ENCODE measurements at places on chromosomes 5 and 9. TPM values are rescaled to one million over a fixed set of nuclear protein-coding genes. Genes with fewer than 3 reads are reported as not detected.
A peak's percentile ranks its signal among the peaks of the same experiment; 100 is the strongest.

- DNase-seq = no peak
Observed at GRCh38 chr5:135484674-135485086, 32.5 kb upstream of the TIFAB start.

DNA sequence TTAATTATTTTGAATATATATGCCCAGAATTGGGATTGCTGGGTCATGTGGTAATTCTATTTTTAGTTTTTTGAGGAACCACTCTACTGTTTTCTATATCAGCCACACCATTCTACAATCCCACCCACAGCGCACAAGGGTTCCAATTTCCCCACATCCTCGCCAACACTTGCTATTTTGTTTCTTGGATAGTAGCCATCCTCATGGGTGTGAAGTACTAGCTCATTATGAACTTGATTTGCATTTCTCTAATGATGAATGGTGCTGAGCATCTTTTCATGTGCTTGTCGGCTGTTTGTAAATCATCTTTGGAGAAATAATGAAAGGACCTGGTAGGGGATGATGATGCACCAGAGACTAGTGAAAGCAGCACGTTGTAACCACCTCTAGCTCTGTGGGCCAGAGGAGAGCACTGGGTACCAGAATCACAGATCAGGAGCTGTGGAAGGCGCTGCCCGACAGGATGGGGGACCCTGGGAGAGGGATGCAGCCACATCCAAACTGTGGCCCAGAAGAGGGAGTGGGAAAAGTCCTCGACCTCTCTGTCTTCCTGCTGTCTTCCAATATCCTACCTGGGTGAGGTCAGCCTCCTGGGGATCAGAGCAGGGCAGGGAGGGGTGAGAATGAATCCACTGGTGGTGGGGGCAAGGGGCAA is 155.4 kb downstream of the RGS3 start:
- no peak for DNase-seq

NCS1 gene
- total RNA-seq = 69.6 TPM

CCNI2 gene
- total RNA-seq = not detected

DNA sequence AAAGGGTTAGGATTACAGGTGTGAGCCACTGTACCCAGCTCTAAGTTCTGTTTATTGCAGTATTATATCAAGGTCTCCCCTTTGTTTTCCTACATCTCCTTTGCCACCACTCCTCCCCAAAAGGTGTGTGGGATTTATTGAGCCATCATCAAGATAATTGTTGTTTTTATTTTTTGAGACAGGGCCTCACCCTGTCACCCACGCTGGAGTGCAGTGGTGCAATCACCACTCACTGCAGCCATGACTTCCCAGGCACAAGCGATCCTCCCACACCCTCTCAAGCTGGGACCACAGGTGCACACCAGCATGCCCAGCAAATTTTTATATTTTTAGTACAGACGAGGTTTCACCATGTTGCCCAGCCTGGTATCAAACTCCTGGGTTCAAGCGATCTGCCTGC is 24.6 kb downstream of the SLC31A1 start:
- no peak for DNase-seq

DNA sequence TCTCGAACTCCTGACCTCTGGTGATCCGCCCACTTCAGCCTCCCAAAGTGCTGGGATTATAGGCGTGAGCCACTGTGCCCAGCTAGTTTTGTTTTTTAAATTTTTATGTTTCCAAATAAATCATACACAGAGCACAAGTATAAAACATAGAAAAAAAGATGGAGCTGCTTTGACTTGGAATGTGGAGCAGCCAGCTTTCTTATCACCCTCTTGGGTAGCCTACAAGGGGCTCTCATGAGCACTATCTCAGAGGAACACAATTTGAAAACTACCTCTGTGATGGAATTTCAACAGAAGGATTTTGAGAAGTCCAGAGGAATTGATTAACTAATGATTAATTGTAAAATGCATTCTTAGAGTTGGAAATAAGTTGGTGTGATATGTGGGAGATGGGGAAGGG is 45.9 kb downstream of the NSD1 start:
- no peak for DNase-seq

FYB1 gene
- total RNA-seq = not detected

DNA sequence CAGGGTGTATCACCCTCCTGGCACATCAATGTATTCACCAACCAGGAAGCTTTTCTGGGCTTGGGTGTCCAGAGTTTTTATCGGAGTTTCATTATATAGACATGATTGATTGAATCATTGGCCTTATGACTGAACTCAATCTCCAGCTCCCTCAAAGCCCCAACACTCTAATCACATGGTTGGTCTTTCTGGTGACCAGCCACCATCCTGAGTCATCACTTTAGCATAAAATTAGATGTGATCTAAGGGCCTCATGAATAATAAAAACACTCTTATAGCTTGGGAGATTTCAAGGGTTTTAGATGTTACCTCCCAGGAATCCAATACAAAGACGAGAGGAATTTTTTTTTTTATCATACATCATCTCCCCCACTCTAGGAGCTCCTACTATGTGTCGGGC is 7.7 kb upstream of the PBX3 start:
- no peak for DNase-seq

- no peak for DNase-seq
Observed at GRCh38 chr5:133453831-133454230, 158.5 kb downstream of the FSTL4 start.

DNA sequence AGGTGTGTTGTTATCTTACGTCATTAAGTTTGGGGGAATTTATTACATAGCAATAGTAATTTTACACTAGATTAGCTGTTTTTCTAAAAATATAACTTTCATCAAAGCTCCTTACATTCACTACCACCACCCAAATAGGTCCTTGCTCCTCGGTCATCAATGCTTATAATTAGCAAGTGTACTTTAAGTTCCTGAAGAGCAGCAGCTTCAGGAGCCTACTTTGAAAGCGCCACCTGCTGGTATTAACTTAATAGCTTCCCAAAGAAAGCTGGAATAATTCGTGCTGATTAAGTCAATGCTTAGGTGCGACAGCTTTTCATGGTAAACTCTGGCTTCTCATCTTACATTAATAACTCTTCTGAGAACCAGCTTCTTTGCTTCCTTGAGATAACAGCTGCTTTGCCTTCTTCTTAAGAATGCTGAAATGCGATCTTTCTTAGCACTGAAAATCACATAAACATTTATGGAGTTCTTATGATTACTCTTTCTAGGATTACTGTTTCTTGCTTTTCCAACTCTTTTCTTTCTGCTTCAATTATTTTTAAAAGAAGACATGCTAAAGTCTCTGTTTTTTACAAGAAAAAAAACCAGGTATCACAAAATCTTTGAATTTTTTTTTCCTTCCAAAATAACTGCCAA is 10.0 kb upstream of the C5 start:
- DNase-seq = peak; percentile 20

- no peak for DNase-seq
Observed at GRCh38 chr9:121394292-121394691, 24.2 kb upstream of the STOM start.

- DNase-seq = no peak
Observed at GRCh38 chr9:136120438-136120844, 1.8 kb upstream of the TMEM250 start.

DNA sequence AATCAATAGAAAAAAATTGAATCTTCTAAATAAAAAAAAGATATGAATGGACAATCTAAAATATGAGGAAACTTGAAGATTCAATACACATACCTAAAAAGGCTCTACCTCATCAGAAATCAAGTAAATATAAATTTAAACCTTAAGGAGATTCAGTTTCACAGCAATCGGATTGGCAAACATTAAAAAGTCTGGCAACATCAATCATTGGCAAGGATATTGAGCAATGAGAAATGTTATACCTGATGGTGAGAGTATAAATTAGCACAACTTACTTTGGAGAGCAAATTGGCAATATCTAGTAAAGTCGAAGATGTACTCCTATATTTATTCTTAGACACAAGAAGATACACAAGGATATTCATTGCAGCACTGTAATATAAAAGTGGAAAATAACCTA is 274.3 kb upstream of the EFNA5 start:
- no peak for DNase-seq

DNA sequence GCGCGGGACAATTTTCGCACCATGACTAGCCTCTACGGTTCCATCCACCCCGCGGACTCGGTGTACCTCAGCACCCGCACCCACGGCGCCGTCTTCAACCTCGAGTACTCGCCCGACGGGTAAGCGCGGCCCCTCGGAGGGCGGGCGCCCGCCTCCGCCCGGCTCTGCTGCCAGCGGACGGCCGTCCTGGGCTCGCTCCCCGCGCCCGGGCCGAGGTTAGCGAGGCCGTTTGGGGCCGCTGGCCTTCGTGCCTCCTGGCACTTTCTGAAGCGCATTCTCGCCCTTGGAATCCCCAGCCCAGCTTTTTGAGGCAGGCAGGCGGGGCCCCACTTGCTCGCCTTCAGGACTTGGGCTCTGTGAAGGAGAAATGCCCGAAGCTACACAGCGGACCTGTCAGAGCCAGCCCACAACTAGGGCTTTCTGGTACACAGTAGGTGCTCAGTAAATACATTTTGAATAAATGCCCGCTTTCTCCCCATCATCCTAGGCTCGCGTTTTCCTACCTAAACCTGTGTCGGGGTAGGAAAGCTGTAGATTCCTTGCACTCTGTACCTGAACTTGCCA is 772 bp downstream of the DCAF10 start:
- DNase-seq = no peak

SLCO4C1 gene
- total RNA-seq = 4.1 TPM

IL7R gene
- total RNA-seq = not detected

DNA sequence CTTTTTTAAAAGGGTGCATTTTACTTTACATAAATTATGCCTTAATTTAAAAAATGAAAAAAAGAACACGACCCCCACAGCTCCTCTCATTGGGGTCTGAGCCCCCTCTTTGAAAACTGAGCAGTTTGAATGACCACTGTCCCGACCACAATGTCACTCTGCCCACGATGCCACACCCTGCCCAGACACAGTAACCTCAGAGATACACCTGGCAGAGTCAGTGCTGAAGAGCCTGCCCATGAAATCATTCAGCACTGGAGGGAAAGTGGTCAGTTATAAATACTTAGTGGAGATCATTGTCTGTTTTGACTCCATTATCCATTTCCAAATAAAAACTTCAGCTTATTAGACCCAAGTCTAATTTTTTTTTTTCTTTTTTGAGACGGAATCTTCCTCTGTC is 49.3 kb downstream of the DNAJC21 start:
- no peak for DNase-seq

FAM221B gene
- not detected for total RNA-seq

ENTPD2 gene
- not detected for total RNA-seq

GRCh38 chr9:90874194-90874593 is 72.6 kb downstream of the SYK start:
- no peak for DNase-seq

BNC2 gene
- total RNA-seq = 0.12 TPM

All from Caki2 (cell line).